ENCODE measurements at places on chromosomes 5 and 9.
A peak's percentile ranks its signal among the peaks of the same experiment; 100 is the strongest.

DNA sequence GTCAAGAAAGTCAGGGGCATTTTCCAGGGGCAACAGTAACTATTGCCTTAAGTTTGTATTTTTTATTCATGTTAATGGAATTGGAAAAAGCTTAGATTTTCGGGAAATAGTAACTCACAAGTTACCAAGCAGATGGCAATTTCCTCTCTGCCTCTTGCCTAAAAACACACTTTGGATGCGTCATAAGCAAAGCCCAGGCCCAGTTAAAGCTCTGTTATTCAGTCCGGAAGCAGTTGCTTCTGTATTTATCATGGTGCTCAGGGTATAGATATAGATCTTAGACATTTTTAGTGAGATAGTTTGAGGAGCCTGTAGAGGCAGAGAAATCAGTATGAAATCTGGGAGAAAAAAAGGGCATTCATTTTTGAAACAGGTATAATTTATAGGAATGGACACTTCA is 260.3 kb upstream of the TNC start:
- DNase-seq: no peak

GRCh38 chr9:135718616-135719015 is 16.6 kb downstream of the KCNT1 start:
- no peak for DNase-seq

DNA sequence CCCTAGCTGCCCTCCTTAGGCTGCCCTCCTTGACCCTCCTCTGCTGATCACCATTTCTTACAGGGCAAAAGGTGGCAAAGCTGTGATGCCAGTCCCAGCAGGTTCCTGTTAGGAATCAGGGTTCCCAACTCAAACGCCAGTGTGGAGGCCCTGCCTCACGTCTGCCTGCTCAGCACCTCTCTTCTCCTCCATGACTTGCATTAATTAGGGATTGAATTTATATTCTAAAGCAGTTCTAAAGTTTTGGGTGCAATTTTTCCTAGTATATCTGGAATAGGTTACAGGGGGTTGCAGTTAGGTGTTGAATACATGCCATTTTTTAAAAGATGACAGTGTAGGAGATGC is 13.2 kb upstream of the PLEKHG4B start:
- DNase-seq: no peak

DNA sequence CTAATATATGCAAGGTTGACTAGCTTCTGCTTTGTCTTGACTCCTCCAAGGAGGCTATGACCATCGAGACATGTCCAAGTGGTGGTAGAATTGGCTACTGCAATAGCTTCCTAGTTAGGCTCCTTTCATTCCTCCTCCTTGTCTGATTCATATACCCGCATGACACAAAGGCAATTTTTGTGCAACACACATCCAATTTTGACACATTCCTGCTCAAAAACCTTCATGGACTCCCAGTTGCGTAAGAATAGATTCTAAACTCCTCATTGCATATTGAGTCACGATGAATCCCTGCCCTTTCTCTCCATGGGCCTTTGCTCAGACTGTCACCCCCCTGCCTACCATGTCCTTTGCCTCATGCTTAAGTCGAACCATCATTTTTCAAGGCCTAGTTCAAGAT is 344.5 kb downstream of the ACTL7B start:
- DNase-seq: no peak

GRCh38 chr9:129834489-129835127 is 467 bp downstream of the C9orf78 start:
- DNase-seq: peak; percentile 29

DNA sequence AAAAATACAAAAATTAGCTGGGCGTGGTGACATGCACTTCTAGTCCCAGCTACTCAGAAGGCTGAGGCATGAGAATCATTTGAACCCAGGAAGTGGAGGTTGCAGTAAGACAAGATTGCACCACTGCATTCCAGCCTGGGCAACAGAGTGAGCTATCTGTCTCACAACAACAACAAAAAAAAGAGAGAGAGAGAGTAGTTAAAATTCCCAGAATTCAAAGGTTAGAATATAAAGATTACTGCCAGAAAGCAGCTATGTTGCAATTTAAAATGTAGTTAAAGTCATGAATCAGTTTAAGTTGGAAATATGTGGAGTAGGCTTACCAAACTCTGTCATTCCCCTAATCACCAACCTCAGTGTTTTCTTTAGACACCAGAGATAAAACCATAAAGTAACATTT is 58.7 kb upstream of the SUSD1 start:
- no peak for DNase-seq

DNA sequence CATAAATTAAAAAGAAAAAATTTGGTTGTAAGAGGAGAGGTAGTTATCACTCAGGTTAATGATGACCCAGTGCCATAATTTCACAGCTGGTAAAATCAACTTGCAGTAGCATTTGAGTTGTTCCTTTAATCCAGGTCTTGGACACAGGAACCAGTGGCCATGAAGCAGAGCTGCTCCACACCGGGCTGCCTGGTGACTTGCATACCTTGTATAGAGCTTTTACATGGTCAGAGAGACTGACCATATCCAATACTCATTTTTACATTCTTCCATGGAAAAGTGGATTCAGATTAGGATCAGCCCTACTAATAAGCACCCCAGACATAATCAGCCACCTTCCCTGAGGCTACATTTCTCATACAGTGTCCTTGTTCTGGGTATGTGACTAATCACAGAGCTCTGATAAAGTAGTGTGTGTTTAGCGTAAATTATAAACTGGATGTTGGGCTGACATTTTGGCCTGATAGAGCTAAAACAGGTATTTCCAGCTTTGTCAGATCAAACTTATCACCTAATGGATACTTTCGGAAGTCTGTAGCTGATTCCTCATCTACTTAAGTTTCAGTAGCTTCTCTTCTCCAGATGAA is 77.0 kb upstream of the ZSWIM6 start:
- DNase-seq: no peak

- DNase-seq: no peak
These were observed 40.2 kb downstream of the RASA1 start for GRCh38 chr5:87307796-87308423.

DNA sequence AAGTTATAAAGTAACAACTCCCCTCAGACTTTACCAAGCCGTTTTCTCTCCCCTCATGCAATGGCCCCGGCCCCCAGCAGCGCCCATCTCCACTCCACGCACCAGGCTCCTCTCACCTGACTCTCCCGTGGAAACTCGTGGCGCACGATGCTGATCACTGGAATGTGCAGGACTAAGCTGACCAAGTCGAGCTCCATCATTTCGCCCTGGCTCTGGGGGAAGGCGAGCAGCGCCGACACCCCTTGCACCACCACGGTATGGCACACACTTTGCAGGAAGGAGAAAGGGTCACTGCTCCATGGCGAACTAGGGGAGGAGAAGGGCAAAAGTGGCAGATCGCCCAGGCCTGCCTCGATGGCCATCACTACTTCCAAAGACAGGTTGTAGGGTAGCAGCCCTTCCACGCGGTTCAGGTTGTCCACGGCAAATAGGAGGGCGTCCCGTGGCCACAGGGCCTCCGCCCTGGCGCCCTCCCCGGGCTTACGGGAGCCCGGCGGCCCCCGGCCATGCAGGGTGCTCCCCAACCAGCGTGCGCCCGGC is 1.2 kb downstream of the GRIN3A start:
- DNase-seq: no peak

DNA sequence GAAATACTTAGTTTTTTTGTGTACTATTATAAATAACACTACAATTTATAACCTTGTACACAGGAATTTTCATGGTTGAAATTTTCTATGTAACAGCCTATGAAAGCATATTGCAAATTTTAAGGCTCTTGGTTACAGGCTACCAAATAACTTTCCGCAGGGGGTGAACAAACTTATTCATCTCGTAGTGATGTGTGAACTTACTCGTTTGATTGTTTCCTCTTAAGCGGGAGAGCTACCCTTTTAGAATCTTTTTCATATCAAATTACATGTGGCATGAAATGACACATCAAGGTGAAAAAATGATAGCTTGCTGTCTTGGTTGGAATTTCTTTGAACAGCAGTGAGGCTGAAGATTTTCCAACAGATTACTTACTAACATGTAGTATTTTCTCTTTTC is 90.8 kb upstream of the GNA14 start:
- no peak for DNase-seq

GRCh38 chr5:75052192-75053053 is at the start of gene GCNT4:
Gene GCNT4 (minus strand): TSS chr5:75052558. CDS start chr5:75030037, 22,521 bp downstream.
- DNase-seq: no peak

GRCh38 chr9:11874414-11874813 is 818.8 kb upstream of the TYRP1 start:
- no peak for DNase-seq

DNA sequence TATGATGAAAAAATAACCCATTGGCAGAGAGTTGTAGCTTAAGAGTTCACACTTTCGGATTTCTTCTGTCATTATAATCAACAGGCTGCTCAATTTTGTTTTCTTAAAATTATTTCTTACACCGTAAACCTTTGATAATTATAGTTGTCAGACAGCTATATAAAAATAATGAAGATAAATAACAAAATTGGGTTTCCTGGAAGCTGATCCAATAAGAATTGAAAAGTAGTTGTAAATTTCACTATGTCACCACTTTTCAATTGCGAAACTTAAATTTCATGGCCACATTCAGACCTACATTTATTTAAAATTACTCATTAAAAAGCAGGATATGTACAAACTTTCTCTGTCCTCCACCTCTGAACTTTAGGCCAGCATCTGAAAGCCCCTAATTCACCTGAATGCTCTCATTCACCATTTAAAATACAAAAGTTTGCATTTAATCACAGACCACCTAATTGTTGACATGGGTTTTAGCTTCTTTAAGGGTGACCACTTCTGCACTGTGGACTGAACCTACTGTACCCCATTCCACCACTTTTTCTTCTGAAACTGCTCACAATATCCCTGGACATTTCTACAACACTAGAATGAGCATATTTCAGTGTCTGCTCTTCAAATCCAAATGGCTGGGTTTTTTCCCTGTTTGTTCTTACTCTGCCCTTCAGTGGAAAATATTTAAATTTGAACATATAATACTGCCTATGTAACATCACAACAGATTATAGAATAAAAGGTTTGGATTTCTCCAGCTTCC is 680 bp downstream of the SELENOP start:
- no peak for DNase-seq

Measured in Kasumi-1 (cell line).